ENCODE measurements at places on chromosomes 2 and 18. TPM values are rescaled to one million over a fixed set of nuclear protein-coding genes. Genes with fewer than 3 reads are reported as not detected.

GRCh38 chr18:56902653-56903052 is 244.2 kb upstream of the BOD1L2 start:
- no peak for DNase-seq

- DNase-seq = no peak
Measured at GRCh38 chr2:232839411-232840079, 30.5 kb upstream of the SNORC start.

DNA sequence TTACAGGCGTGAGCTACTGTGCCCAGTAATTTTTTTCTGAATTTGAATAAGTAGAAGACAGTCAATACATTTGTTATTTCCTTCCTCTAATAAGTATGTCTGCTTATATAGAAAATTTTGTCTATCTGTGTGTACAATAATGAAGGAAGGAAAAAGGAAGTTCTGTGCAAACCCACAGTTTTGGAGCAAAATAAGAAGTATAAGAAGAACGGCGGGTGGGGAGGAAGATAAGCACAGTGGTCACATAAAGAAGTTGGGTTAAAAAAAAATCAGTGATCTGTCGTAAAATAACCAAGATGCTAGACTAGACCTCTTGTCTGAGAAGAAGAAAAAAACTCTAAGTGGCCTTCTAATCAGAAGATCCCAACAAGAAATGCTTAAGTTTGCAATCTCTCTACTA is 20.2 kb downstream of the MGAT4A start:
- DNase-seq = peak; percentile 39

GRCh38 chr18:37563931-37564392 is 1.6 kb downstream of the CELF4 start:
- no peak for DNase-seq

The APCDD1 gene
- total RNA-seq = 0.46 TPM
